ENCODE measurements at places on chromosomes 3 and 15.

- DNase-seq, result no peak
These were observed 79.9 kb downstream of the GTPBP8 start for GRCh38 chr3:113070681-113071113.

DNA sequence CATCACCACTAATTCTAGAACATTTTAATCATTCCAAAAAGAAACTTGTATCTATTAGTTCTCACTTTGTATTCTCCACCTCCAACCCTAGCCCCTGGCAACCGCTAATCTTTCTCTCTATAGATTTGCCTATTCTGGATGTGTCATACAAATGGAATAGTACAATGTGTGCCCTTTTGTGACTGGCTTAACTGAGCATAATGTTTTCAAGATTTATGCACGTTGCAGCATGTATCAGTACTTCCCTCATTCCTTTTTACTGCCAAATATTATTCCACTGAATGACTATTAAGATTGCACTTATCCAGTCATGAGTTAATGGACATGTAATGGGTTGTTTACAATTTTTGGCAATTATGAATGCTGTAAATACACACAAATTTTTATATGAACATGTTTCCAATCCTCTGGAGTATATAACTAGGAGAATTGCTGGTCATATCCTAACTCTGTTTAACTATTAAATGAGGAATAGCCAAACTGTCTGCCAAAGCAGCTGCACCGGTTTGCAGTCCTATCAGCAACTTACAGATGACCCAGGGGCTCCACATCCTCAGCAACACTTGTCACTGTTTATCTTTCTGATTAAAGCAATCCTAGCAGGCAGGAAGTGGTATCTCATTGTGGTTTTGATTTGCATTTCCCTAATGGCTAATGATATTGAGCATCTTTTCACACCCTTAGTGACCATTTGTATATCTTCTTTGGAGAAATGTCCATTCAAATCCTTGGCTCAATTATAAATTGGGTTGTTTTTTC, 42.9 kb downstream of the DCUN1D1 start:
- DNase-seq, result no peak

DNA sequence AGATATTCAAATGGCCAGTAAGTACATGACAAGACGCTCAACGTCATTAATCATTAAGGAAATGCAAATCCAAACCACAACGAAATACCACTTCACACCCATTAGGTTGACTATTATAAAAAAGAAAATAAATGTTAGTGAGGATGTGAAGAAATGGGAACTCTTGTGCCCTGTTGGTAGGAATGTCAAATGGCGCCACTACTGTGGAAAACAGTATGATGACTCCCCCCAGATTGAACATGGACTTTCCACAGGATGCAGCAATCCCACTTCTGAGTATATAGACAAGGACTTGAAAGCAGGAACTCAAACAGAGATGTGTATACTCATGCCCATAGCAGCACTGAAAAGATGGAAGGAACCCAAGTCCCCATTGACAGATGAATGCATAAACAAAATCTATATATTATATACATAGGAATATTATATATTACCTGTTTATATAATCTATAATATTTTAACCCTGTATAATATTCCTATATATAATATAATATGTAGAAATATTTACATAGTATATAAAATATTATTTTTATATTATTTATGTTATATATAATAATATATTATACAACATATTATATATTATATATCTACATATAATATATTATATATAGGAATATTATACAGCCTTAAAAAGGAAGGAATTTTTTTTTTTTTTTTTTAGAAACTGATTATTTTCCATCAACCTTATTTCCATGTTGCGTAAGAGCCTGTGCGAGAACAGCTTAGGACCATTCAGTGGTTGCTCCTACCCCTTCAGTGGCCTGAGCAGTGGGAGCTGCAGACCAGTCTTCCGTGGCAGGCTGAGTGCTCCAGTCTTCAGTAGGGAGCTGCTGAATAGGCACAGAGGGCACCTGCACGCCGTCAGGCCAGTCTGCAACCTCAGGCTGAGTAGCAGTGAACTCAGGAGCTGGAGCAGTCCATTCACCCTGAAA, 17.6 kb upstream of the PIGZ start:
- no peak for DNase-seq

DNA sequence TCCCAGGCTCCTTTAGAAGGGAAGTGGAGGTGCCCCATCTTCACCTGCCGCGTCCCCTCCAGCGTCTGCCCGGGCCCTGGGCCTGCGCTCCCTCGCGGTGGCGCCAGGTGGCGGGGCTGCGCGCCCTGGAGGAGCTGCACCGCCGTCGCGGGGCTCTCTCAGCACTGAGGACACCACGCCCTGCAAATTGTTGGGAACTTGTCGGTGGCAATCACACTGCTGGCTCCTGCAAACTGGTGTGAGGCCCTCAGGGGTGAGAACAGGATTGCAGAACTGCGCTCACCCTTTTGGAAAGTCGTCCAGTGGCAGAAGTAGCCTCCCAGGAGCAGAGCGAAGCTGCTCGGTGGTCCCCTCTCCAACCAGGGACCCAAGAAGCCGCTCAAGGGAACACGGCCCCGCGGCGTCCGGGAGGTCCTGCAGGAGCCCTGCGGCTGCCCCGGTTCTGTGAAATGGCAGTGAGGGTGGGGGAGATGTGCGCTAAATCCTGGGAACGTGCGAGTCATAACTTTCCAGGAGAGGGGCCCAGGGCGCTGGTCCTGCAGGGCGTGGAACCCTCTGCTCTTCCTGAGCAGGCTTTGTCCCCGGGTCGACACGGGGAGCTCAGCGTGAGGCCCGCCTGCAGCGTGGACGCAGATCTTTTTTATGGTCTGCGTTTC, 995 bp upstream of the LRRK1 start:
- peak; percentile 59 for DNase-seq

- DNase-seq, result no peak
These were observed 19.2 kb upstream of the C15orf39 start for GRCh38 chr15:75182187-75183131.

GRCh38 chr15:45027220-45027619, 4.2 kb downstream of the SORD start:
- DNase-seq, result no peak

DNA sequence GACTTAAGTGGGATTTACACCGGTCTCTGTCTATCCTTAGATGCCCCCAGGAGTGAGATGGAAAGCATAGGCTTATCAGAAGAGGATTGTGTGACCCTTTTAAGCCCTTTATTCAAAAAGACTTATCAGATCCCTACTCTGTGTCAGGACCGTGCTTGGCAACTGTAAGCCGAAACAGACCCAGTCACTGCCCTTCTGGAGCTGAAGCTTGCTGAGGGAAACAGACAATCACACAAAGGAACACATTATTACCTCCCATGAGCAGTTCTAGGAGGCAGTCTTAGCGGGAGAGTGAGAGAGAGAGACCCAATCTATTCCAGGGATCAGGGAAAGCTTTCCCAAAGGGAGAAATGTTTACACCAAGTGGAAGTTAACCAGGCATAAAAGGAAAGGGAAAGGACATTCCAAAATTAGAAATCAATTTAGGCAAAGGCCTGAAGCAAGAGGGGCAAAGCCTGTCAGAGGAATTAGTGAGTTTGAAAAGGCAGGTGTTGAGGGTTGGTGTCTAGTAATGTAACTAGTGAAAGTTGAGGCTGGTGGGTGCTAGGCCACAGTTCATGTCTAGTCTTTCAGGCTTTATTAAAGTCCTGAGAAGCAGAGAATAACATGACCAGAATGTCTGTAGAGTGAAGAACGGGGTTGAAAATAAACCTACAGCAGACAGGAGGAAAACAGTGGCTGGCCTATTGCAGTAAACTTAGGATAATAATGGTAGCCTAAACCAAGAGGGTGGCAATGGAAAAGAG, 86.7 kb downstream of the THBS1 start:
- no peak for DNase-seq

DNA sequence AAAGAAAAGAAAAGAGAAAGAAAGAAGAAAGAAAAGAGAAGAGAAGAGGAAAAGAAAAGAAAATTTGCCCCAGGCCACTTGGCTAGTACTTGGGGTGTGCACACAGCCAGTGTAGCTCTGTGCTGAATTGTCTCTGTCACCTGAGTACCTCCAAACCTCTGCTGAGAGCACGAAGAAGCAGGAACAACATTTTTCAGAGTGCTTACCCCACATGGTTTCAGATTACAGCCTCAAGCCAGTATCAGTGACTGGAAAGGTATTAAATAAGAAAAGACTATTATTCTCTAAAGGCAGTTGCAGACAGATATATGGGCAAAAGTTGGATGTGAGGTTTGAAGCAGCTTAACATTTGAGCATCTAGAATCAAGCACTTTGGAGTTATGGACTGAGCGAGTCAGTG, 113.3 kb upstream of the PHLDB2 start:
- no peak for DNase-seq

- no peak for DNase-seq
These were observed 18.9 kb downstream of the VGLL4 start for GRCh38 chr3:11624704-11625375.

DNA sequence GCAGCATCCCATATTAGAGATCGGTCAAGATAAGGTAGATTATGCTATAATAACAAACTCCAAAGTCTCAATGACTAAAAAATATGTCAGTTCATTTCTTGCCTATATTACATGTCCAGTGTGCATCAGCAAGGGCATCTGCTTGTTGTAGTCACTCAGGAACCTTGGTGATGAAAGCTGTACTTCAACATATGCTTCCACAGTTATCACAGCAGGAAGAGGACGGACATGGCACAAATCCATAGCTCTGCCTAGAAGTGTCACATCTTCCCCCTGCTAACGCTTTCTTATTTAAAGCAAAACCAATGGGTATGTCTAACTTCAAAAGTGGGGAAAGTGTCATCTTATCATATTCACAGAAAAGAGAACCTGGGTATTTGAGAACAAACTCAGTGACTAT, 20.0 kb upstream of the PIAS1 start:
- no peak for DNase-seq

DNA sequence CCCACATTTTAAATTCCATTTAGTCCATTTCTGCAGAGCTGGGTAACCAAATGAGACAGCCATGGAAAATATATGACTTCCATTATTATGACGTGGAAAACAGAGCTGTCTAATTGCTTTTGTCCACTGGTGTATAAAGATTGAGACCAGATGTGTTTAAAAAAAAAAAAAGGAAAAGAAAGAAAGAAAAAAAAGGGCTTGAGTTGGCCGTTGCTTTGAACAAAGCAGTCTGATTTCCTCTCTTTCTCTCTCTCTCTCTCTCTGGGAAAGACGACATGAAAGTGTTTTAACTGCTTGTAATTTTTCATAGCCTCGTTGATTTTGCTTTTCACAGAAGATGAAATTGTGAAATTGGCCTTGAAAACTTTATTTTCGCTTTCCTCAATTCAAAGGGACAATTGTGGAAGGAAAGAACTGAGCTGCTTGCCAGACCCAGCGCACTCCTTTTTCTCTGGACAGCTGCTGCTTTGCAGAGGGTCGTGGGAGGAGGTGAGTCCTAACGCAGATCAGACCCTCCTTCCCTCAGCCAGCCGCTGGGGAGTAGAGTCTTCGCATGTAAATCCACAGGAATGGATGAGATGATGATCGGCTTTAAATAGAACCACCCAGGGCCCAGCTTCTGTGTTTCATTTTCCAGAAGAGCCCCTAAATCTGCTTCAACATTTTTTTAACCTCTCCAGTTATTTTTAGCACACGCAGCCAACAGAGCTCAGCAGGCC, 42.8 kb upstream of the UBE2E1 start:
- no peak for DNase-seq

DNA sequence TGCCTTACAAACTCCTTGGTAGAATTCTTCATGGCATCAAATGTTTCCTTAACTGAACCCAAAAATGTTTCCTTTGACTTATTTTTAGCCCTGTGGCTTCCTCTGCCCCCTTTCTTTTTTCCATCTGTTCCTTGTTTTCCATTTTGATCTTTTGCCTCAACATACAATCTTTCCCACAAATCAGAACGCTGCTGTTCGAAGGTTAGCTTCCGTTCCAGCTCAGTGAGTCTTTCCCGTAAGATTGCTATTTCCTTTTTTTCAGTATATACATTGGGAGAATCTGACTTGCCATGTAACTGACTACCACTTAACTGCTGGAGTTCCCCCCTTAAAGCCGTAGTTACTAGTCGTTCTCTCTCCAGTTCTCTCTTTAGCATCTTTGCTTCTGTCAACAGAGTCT, 41.2 kb downstream of the PIGB start:
- DNase-seq, result no peak

DNA sequence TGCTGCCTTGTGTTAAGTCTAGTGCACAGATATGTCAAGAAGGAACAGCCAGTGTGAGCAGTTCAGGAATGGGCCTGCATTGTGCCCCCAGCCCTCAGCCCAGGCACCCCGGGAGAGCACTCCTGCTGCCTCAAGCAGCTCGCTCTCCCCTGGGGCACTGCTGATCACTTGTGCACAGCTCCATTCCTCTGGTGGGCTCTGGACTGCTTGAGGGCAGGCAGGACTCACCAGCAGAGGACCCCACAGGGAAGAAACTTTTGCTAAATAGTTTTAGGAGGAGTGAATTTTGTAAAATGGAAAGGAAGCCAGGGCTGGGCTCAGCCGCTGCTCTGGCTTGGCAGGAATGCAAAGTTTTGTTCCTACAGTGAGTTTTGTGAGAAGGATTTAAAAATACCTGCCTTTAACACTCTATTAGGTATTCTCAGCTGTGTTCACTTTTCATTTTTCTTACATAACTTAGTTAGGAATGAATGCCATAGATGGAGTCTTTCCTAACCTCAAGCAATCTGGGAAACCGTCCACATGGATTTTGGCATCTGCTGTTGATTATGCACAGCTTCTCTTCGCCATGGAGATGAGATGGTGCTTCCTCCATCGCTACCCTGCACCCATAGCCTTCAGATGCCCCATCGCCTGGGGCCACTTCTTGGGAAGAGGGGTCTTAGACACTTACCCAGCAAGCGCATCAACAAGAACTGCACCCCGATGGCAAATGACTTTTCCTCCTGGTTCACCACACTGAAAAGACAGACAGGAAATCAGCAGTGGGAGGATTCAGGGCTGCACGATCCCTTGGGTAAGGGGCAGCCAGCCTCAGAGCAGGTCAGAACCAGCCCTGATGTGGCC, 42.3 kb upstream of the RAB6B start:
- no peak for DNase-seq

DNA sequence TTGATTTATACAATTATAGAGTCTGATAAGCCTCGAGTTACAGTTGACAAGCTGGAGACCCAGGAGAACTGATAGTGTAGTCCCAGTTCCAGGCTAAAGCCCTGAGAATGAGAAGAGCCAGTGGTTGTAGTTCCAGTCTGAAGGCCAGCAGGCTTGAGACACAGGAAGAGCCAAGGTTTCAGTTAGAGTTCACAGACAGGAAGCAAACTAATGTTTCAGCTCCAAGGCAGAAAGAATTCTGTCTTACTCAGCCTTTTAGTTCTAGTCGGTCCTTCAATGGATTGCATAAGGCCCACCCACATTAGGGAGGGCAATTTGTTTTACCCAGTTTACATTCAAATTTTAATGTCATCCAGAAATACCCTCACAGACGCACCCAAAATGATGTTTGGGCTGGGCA, 102.7 kb downstream of the CDIN1 start:
- DNase-seq, result no peak

GRCh38 chr3:60120245-60120644, 1070.4 kb upstream of the CFAP20DC start:
- DNase-seq, result no peak

DNA sequence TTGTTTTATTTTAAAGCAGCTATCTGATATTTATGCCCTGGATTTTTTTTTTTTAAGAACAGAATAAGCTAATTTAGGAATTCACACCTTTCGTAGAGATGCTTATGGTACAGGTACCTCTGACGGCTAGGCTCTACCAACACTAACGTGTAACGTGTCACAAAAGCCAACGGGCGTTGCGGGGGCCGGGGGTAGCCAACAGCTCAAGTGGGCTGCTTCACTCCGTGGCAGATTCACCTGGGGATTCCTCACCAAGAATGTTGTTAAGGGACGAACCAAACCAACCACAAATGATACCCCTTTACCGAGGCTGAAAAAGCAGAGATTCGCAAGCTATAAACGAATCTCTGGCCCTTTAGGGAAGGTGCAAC, 1.0 kb downstream of the TMCC1 start:
- DNase-seq, result no peak
